ENCODE measurements at places on chromosomes 13 and 19.
A peak's percentile ranks its signal among the peaks of the same experiment; 100 is the strongest.

DNA sequence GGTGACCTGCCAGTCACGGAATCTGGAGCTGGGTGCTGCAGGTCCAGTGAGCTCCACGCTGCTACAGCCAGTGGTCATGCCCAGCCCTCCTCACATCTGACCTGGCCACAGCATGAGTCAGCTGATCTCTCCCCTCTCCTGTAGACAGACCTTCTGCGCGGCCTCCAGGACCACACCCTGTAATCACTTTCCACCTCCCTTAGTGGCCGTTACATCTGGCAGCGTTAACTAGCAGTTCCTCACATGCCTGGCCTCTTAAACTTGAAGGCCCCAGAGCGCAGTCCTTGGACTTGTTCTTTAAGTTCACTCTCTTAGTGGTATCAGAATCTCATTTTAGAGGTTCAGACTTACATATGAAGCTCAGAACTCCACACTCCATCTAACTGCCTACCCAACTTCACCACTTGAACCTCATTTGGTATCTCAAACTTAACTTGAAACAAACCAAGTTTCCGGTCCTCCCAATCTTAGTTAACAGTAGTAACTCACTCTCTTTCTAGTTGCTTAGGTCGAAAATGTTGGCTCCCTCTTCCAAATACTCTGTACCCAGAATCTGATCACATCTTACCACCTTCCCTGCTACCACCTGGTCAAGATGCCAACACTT lies 22.7 kb downstream of the MIPEP start:
- DNase-seq = no peak

DNA sequence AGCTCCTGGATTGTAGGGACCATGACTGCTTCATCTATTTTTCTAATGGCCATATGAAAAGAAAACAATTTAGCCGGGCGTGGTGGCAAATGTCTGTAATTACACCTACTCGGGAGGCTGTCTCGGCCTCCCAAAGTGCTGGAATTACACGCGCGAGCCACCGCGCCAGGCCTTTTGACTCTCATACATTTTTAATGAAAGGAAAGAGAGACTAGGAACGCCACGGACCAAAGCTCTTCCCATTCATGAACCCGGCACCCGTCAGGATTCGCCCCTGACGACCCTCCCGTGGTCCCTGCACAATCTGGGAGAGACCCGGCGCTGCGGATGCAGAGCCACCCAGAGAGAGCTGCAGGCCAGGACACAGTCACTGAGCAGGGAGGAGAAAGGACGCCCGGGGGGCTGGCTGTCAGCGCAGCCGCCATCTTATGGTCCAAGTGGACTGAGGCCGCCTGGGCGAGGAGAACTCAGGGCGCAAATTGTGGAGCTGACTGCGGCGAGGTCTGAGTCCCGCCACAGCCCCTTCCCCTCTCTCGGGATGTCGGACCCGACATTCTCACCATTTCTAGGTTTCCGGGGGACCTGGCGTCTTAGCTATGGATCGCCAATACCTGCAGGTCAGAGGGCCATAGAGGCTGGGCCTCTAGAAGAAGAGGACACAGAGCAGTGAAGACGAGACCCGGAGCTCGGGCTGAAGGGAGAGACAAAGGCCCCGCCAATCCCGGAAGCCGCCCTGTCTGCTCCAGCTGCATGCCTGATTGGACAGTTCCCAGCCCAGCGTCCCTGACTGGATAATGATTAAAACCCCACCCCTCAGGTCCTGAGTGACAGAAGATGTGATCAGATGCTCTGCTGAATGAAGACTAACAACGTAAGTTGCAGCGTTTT lies at the start of gene ZNF681:
TSS of gene ZNF681 (minus strand) at position 705 of the 888 bp plus-strand sequence. CDS start at position 563, 142 bp downstream.
- DNase-seq = peak; percentile 96

- no peak for DNase-seq
Observed at GRCh38 chr19:38148337-38148736, 75.7 kb downstream of the DPF1 start.

DNA sequence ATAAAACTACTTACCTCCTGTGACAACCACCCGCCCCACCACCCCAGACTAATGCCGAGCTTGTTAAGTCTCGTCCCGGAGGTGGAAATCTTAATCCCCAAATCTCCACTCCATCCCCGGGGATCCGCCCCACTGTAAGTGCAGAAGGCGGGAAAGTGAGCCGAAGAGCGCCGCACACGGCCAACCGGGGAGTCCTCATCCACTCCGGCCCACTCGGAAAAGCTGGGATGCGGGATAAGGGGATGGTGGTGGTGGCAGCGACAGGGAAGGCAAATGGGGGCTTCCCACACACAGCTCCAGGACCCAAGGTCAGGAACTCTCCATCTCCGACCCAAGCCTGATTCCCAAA lies 621 bp downstream of the FBL start:
- no peak for DNase-seq

DNA sequence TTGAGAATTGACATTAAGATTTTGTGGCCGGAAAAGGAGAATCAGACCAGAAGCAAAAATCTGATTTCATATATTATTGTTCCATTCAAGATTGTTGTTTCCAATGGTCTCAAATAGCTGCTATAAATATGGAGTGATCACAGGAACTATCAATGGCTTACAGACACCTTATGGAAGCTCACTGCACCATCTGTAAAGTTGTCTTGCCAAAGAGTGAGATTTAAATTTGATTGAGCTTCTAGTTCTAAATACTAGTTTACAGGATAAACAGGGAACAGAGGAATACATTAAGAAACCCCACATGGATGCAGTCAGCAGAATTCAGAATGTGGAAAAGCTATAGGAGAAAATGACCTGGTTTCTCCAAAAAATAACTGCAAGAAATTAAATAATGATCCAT lies 47.0 kb upstream of the CALM3 start:
- no peak for DNase-seq

DNA sequence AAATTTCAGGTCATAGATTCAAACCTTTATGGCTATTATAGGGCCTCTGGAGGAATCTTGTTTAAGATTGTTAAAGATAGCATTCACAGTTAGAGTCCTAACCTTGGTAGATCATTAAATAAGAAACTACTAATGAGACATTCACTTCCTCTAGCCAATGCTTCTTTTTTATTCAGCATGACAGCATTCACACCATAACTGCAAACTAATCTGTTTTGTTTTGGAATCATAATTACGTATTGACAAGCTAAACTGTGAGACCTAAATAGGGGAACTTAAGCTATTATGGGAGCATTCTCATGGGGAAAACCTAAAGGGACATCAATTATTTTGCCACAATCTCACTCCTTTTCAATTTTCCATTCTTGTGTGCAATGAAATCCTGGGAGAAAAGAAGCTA lies 653.8 kb downstream of the PCDH9 start:
- DNase-seq = no peak

DNA sequence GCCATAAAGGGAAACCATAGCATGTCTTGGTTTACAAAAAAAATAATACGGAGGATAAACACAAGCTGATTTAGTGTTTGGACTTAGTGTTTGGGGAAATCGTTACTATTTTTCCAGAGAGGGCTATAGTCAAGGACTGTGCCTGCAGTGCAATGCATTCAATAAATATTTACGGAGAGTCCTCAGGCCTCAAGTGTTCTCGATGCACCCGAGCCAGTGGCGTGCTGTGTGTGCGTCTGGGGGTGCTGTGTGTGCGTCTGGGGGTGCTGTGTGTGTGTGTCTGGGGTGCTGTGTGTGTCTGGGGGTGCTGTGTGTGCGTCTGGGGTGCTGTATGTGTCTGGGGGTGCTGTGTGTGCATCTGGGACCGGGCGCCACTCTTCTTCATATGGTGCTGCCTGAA lies 71.7 kb upstream of the GTF3A start:
- no peak for DNase-seq

- no peak for DNase-seq
Observed at GRCh38 chr19:34402074-34402600, 2.1 kb upstream of the PDCD2L start.

DNA sequence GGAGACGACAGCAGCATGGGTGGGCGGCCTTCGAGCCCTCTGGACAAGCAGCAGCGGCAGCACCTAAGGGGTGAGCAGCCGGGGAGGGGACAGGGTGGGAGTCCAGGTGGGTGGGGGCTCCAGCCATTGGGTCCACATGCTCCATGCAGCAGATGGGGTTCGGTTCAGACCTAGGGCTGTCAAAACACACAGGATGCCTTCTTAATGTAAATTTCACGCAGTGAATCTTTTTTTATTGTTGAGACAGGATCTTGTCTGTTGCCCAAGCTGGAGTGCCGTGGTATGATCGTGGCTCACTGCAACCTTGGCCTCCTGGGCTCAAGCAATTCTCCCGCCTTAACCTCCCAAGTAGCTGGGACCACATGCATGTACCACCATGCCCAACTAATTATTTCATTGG lies 15.9 kb downstream of the PGLS start:
- no peak for DNase-seq

DNA sequence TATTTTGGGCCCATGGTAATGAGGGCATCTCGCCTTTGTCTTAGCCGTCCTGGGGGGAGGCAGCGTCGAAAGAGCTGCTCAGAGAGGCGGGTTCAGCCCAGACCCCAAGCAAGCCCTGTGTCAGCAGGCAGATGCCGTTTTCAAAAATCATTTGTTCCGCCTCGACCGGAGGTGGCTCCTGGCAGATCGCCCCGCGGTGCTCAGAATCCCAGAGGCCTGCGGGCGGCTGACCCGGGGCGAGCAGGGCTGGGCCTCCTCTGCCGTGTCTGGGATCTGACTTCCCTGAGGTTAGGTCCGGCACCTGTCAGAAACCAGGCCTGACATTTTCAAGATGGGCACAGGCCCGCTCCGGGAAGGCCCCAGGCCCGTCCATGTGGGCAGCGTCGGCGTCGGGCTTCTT lies 36.1 kb downstream of the CRTC1 start:
- no peak for DNase-seq

- no peak for DNase-seq
Observed at GRCh38 chr19:44767295-44768180, 10.2 kb upstream of the CBLC start.

GRCh38 chr19:57282011-57282643 lies 1.8 kb downstream of the ZNF460 start:
- no peak for DNase-seq

DNA sequence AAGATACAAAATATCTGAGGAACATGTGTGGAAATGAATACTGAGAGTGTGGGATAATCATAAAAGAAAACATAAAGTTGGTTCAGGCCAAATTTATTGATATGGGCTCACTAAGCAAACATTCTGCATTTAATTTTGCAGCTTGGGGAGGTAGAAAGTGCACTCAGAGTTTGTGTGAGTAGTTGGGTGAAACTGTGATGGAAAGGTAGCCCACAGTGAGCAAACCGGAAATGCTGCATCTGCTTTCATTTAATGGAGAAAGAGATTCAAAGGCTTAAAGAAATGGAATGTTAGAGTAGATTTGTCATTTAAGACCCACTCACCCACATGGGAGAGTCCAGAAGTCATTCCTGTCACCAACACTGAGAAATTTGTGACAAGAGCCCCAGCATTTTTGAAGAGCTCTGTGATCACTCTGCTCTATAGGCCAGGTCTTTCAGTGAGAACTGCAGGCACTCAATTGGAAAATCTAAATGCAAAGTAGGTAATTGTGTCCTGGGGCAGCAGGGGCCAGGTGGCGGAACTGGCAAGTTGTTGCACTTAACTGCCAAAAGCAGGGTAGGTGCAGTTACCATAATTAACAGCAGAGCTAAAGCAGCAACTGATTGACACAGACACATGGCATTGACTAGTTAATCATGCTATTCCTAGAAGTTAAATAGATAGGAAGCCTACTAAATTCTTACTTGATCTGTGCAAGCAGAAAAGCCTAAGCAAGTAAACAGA lies 1228.3 kb upstream of the PCDH20 start:
- no peak for DNase-seq

DNA sequence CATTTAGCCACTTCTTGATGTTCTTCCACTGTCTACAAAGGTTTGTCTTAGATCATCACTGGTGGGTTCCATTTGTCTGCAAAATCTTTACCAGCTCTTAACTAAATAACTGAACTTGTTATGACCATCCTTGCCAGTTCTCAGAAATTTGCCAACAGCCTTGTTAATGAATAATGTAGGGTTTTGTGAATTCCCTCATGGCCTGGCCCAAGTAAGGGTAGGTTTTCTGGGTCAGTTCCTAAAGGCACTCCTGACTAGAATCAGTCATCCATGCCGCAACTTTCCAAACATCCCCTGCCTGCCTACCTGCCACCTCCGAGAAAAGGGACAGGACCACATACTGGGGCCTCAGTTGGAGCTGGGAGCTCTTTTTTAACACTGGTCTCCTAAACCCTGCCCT lies 4.0 kb downstream of the COL4A1 start:
- no peak for DNase-seq

DNA sequence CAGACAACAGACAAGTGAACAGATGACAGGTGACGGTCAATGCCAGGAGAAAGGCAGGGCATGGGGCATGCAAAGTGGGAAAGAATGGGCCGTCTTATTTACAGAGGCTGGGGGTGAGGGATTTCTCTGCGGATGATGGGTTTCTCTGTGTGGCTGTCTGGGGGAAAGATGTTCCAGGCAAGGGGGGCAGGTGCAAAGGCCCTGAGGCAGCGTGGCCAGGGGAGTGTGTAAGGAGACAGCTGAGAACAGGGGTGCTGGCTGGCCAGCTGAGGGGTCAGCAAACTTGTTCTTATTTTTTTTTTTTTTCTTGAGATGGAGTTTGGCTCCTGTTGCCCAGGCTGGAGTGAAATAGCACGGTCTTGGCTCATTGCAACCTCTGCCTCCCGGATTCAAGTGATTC lies 21.8 kb upstream of the RANBP3 start:
- no peak for DNase-seq

DNA sequence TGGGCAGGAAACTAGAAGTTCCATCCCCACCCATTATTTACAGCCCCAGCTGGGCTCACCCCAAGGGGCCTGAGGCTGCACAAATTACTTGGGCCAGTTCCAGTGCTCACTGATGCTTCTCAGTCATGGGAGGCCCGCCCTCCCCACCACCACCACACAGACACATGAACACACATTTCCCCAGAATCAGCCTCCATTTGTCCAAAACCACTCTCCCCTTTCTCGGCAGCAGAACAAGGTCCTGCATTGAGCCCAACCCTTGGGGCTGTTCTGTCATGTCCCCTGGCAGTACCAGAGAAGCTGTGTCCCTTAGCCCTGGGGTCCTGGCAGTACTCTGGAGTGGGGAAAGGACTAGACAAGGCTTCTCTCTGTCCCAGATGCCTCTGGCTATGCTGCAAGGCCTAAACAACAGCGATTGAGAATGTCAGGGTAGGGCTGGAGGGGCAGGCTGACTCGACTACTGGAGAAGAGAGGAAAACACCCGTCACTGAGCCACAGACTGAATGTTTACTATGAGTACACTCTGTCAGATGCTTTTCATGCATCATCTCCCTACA lies 21.8 kb downstream of the SAMD4B start:
- DNase-seq = no peak

DNA sequence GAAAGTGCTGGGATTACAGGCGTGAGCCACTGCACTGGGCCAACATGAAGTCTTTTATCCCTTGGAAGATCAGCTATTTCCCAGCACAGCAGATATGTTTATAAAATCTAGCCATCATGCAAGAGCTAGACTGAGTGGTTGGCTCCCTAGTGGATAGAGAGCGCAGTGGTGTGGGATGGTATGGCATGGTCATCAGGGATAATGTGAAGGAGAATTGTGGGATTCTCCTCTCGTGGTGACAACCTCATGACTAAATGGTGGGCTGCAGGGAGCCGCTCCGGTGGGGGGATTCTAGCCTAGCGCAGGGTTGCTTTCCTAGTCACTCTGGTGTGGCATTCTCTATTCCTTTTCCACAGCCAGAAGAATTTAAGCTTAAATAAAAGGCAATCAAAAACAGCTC lies 43.3 kb upstream of the GPI start:
- DNase-seq = no peak

- no peak for DNase-seq
Observed at GRCh38 chr13:80555796-80556678, 215.1 kb upstream of the SPRY2 start.

GRCh38 chr19:17671906-17672305 lies 16.2 kb downstream of the UNC13A start:
- DNase-seq = no peak
